Stimulated activated CD8-positive, alpha-beta memory T cell treated with anti-CD3 and anti-CD28 coated beads, Interleukin-15, amount 100 ng/mL, for 4 hours (primary cell): ENCODE measurements at places on chromosomes 4 and X.

DNA sequence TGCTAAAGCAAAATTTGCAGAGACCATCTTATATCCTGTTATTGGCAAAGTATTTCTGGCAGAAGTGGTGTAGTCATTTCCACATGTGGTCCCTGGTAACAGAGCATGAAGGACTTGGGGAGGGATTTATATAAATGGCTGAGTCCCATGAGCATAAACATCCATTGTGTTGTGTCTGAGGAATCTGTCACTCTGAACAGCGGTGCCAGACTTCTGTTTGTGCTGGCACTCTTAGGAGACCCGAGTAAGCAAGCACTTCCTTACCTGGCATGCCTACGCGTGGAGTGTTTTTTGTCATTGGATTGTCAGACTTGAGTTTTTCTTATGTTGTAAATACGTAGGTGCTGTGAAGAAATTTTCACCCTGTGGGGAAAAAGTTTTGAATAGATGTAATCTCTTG, 285.9 kb downstream of the ARHGAP10 start:
- no peak for DNase-seq

DNA sequence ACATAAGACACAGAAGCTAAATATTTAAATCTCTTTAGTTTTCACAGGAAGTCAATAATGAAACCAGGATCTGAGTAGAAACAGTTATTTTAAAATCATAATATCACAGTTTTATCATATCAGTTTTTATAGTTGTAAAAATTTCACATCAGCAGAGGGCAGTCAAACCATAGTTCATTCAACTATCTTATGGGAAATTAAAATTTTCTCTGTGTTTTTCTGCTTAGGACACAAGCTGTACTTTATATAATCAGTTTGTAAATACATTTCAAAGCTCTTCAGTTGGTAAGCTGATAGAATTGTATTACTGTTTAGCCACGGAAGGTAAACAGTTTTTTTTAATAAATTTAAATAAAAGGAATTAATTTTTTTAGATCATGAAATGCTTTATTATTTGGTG, 204.8 kb upstream of the NUDT6 start:
- DNase-seq = no peak

- DNase-seq = no peak
Observed at GRCh38 chr4:91936311-91936710, 367.5 kb upstream of the GRID2 start.

GRCh38 chr4:143344774-143345173, 8.1 kb downstream of the GAB1 start:
- DNase-seq = no peak

- no peak for DNase-seq
Observed at GRCh38 chrX:124250835-124251437, 81.5 kb upstream of the TEX13D start.

DNA sequence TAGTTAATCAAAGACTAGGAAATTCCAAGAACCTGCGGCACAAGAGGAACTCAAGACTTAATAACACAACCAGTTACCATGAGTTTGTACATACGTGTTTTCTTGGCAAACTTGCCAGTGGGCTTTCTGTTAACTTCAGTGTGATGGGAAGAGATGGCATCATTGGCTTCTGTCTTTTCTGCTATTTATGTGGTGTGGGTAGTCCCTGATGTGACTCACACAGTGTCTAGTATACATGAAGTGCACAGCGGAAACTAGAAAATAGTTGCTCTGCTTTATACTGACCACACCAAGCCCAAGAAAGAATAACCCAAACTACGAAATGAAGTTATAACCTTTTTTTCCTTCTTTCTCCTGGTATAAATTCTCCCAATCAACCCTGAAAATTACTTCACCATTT, 24.5 kb downstream of the DAPP1 start:
- no peak for DNase-seq

- DNase-seq = no peak
Observed at GRCh38 chrX:63101879-63102620, 249.1 kb downstream of the SPIN4 start.

DNA sequence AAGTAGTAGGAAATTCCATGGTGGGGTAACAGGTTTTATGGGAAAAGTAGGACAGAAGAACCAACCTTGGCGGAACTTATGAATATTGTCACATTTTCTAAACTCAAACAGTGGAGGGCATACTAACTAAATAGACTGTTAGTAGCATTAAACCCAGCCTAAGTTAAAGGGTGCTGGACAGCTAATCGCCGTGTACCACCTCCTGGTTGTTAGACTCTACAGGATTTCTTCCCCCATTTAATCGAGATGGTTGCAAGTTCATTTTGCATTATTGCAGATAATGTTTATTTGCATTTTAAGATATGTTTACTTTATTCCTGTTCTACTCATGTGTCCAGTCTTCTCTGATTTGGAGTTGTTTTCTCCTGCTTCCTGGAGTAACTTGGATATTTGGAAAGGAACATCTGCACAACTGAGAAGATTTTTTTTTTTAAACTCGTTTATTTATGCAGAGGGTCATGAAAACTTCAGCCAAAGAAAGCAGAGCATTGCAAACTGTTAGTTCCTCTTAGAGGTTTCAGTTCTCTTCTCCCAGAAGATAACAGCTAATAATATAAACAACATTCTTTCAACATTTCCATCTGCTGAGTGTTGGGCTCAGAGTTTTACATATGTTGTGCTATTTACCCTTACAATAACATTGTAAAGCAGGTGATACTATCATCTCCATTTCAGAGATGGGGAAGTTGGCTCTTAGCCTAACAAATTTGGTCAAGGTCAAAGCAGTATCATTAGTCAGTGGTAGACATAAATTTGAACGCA, 51.5 kb upstream of the TBC1D9 start:
- no peak for DNase-seq

- DNase-seq = no peak
Observed at GRCh38 chr4:44756559-44756958, 30.2 kb upstream of the GNPDA2 start.

- DNase-seq = no peak
Observed at GRCh38 chr4:122758033-122758432, 25.5 kb downstream of the BBS12 start.

DNA sequence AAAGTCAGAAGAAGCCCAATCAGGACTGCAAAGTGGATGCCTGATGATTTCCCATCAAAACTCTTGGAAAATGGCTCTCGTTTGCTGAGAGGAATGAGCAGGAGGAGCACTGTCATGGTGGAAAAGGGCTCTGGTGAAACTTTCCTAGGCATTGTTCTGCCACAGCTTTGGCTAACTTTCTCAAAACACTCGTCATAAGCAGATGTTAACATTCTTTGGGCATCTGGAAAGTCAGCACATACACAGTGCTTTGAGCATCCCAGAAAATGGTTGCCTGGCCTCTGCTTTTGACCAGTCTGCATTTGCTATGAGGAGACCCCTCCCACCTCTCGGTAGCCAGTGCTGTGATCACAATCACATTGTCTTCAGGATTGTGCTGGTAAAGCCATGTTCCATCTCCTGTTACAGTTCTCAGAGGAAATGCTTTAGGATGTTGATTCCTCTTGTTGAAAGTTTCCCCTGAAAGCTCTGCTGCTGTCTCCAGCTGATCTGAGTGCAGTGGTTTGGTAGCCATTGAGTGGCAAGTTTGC, 25.2 kb upstream of the TBC1D14 start:
- DNase-seq = no peak

DNA sequence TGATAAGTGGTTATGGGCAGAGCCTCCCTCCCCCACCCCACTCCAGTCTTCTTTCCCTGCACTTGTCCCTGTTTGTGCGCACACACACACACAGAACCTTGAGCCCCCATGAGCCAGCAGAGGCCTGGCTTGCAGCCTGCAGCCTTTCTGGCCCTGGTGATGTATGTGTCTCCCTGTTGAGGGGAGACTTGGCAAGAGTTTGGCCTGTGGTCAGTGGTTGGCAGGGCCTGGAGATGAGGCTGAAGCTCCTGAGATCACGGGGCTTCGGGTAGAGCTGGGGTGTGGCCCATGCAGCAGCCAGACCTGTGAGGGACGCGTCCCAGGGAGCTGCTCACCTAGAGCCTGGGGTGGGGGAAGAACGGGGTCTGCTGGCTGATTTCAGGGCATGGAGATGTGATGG, 2.3 kb downstream of the GPR173 start:
- no peak for DNase-seq

DNA sequence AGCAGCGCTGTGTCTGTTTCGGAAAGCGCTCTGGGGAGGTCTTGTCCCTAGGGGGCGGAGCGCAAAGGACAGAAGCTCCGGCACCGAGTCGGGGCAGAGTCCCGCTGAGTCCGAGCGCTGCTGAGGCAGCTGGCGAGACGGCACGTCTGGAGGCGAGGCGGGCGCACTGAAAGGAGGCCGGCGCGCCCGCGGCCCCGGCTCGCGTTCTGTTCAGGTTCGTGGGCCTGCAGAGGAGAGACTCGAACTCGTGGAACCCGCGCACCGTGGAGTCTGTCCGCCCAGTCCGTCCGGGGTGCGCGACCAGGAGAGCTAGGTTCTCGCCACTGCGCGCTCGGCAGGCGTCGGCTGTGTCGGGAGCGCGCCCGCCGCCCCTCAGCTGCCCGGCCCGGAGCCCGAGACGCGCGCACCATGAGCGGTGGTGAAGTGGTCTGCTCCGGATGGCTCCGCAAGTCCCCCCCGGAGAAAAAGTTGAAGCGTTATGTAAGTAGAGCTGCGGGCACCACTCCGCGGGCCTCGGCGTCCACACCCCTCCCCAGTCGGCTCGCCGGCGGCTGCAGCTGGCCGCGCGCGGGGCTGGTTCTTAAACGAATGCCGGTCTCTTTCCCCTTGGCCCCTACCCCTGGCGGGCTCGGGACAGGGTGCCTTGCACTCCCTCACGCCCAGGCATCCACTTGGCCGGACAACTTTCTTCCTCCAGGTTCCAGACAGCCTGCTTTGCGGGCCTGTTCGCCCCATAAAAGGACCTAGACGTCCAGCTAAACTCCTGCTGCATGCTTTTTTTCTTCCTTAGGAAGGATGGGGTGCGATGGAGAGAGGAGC, at the start of gene GAB1:
GAB1 (plus strand) TSS at position 96 of the 819 bp plus-strand sequence; CDS start at position 409, 313 bp downstream.
- no peak for DNase-seq

- no peak for DNase-seq
Observed at GRCh38 chr4:120286813-120287212, 220.2 kb upstream of the MAD2L1 start.

DNA sequence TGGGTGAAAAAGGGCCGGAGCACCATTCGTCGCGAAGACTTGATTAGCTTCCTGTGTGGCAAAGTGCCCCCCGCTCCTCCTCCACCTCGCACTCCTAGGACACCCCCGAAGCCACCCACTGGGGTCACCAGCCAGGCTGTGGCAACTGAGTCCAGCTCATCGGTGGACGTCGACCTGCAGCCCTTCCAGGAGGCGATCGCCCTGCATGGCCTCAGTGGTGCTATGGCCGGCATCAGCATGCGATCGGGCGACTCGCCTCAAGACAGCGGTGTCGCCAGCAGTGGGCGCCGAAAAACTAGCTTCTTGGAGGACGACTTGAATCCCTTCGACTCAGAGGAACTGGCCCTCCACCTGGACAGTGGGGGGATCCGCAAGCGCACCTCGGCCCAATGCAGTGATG, 126.8 kb upstream of the CXorf66 start:
- no peak for DNase-seq

- DNase-seq = no peak
Observed at GRCh38 chrX:86133761-86134160, 14.5 kb upstream of the DACH2 start.

GRCh38 chr4:101334963-101335572, 12.3 kb downstream of the PPP3CA start:
- DNase-seq = no peak

DNA sequence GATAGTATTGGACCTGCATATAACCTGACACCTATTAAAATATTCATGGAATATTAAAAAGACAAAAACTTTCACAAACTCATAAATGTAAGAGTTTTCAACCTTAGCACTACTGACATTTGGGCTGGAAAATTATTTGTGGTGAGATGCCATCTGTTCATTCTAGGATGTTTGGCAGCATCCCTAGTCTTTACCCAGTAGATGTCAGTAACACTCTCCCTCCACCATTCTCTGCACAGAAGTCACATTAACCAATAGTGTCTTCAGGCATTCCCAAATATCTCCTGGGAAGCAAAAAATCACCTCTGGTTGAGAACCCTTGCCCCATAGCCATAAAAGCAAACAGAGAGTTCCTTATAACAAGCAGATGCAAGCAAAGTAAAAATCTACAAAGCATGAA, 41.4 kb upstream of the NDST4 start:
- DNase-seq = no peak

GRCh38 chr4:6242271-6243029, 27.2 kb upstream of the WFS1 start:
- DNase-seq = no peak

DNA sequence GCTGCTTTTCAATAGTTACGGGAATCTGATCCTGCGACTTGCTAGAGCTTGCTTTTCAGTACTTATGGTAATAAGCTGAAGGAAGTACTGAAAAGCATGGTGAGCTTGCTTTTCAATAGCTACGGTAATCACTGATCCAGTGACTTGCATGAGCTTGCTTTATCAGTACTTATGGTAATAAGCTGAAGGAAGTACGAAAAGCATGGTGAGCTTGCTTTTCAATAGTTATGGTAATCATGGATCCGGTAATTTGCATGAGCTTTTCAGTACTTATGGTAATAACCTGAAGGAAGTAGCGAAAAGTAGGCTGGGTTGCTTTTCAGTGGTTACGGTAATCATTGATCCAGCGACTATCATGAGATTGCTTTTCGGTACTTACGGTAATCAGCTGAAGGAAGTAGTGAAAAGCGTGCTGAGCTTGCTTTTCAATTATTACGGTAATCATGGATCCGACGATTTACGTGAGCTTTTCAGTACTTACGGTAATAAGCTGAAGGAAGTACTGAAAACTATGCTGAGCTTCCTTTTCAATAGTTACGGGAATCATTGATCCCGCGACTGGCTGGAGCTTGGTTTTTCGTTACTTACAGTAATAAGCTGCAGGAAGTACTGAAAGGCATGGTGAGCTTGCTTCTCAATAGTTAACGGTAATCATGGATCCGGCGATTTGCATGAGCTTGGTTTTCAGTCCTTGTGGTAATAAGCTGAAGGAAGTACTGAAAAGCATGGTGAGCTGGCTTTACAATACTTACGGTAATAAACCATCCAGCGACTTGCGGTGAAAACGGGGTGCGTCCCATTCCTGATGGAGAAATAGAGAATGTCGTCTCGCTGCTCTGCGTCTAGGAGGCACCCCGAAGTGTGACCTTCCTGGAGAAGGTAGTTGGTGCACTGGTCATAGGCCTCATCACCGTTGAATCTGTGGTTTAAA, 6.5 kb downstream of the CRLF2 start:
- DNase-seq = no peak

- no peak for DNase-seq
Observed at GRCh38 chr4:171246948-171247347, 566.3 kb upstream of the GALNTL6 start.

- DNase-seq = no peak
Observed at GRCh38 chrX:153064061-153064460, 7.8 kb downstream of the PNMA3 start.

DNA sequence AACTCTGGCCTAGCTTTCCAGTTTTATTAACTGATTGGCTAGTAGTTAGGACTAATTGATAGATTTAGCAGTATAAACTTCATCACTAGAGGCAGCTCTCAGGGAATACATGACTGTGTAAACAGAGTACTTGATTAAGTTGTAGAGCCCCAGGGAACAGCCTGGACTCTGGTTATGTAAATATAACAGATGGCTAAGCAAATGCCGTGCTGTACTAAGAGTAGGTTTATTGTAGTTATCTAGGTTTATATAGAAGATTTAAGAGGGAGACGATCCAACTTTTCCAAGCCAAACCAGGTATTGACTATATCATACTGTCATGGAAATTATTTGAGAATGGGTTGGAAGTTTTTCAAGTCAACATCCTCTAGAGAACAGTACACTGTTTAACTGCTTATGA, 463.4 kb upstream of the GRID2 start:
- no peak for DNase-seq

- no peak for DNase-seq
Observed at GRCh38 chrX:22060415-22061280, 28.5 kb downstream of the PHEX start.
